GM23248 (cell line): ENCODE measurements at places on chromosomes 6 and 20. TPM values are rescaled to one million over a fixed set of nuclear protein-coding genes. Genes with fewer than 3 reads are reported as not detected.
A peak's percentile ranks its signal among the peaks of the same experiment; 100 is the strongest.

TULP1 gene
- total RNA-seq, result not detected in 2 replicates

SLC32A1 gene
- total RNA-seq, result not detected in 2 replicates

DNA sequence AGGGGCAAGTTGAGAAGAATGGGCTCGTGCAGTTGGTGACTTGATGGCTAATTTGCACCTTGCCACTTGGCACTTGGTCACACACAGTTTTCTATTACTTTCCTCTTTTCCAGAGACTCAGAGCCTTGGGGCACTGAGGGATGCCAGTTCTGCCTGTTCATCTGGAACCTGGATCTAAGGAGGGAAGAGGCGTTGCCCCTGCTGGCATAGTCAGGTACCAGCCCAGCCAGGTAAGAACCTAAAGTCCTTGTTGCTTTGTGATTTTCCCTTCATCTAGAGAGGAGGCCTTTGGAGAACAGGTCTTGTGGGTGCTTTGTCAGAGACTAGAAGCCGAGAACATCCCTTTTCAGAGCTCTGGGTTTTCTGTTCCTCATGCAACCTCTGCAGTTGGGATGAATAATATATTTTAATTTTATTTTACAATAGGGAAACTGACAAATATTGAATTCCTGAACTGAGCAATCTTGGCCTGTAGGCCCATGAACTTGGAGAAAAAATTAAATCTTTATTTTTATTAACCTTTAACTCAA, 11.4 kb downstream of the SYTL3 start:
- no peak for DNase-seq

DZANK1 gene
- total RNA-seq, result 1.2 and 3.4 TPM in 2 replicates

GRCh38 chr20:52800734-52801627, 171.2 kb upstream of the TSHZ2 start:
- DNase-seq, result peak; percentile 13

GRCh38 chr20:31933698-31934097, 18.1 kb downstream of the PDRG1 start:
- no peak for DNase-seq

- DNase-seq, result no peak
Measured at GRCh38 chr6:98136333-98136732, 698.0 kb upstream of the POU3F2 start.

GRCh38 chr20:57790176-57790575, 80.4 kb upstream of the PMEPA1 start:
- DNase-seq, result no peak

DNA sequence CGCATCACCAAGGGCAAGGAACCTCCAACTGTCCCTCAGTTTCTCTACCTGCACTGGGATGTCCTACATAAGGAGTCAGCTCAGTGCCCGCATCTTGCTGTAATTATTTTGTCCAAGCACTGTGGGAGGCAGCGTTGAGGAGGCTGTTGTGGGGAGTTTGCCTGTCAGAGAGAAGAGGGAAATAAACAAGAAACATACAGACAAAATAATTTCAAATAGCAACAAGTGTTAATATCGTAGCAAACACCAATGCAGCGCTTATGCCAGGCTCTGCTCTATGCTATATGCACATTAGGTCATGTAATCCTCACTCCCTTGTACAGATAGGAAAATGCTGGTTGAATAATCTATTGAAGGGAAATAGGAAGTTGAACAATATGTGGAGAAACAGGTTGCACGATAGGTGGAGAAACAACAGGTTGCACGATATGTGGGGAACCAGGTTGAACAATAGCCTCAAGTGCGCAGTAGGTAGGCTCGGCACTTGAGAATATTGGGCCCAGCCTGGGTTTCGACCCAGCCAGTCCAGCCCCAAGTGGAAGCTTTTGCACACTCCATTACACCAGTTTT, 91.2 kb upstream of the SIRPA start:
- no peak for DNase-seq

GRCh38 chr6:3009930-3010329, 10.2 kb downstream of the NQO2 start:
- no peak for DNase-seq

KIF3B gene
- 25.9 and 28.3 TPM in 2 replicates for total RNA-seq

OR2J3 gene
- total RNA-seq, result not detected in 2 replicates

DNA sequence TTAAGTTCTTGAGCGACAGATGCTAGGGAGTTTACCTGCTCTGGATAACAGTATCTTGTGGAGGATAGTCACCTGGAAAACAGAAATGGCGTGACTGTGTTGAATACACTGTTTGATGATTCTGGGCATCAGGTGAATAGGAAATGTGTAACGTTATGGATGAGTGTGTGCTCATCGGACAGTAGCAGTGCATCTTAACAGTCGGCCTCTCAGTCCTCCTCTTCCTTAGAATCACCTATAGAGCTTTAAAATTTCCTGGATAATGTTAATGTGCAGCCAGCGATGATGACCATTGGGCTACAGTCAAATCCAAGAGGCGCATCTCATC, 217.7 kb downstream of the OR2B2 start:
- no peak for DNase-seq

TTK gene
- total RNA-seq, result 12.0 and 16.7 TPM in 2 replicates

GRCh38 chr6:71994705-71995271, 108.4 kb downstream of the RIMS1 start:
- DNase-seq, result no peak

DNA sequence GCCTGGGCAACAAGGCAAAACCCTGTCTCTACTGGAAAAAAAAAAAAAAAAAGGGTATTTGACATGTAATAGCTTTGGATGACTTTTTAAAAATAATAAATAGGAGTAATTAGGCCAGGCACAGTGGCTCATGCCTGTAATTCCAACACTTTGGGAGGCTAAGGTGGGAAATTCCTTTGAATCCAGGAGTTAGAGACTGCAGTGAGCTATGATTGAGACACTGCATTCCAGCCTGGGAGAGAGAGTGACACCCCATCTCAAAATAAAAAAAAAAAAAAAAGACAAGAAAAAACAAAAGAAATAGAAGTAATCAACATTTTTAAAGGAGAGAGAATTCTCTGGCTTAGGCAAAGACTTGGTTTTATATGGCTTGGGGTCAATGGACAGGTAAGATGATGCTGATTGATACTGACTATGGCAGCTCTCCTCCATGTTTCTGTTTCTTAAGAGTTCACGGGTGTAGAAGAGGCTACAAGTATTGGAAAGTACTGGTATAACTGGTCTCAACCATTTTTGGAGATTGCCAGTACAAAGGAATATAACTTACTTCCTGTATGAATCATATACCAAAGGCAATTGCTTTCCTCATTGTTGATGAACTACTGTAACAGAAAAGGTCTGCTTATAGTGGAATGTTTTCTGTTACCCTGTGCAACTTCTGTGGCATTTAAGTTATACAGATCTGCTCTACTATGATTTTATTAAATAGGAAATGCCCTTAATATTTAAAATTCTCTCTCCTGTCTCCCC, 10.1 kb downstream of the MAP3K5 start:
- DNase-seq, result peak; percentile 67

DNA sequence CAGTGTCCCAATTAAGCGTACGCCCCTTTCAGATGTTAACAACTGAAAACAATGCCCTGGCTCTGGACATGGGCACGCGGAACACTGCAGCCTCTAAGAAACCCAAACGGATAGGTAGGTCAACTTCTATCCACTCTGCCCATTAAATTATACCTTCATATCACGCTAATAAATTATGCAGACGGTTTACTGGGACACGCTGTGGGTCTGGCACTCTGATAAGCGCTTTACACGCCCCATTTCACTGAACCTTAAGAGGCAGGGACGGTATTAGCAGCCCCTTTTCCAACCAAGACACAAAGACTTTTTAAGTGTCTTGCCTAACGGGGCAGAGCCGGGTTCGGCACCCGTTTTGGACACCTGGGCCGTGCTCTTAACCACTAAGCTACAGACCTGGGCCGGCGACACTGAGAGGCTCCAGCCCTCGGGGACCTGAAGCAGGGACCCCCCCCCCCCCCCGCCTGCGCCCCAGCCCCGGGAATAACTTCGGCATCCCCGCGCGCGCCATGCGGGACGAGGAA, 744 bp downstream of the STAU1 start:
- no peak for DNase-seq

GRCh38 chr6:14275493-14275851, 157.9 kb downstream of the CD83 start:
- DNase-seq, result peak; percentile 33

TAAR9 gene
- total RNA-seq, result not detected in 2 replicates

DNA sequence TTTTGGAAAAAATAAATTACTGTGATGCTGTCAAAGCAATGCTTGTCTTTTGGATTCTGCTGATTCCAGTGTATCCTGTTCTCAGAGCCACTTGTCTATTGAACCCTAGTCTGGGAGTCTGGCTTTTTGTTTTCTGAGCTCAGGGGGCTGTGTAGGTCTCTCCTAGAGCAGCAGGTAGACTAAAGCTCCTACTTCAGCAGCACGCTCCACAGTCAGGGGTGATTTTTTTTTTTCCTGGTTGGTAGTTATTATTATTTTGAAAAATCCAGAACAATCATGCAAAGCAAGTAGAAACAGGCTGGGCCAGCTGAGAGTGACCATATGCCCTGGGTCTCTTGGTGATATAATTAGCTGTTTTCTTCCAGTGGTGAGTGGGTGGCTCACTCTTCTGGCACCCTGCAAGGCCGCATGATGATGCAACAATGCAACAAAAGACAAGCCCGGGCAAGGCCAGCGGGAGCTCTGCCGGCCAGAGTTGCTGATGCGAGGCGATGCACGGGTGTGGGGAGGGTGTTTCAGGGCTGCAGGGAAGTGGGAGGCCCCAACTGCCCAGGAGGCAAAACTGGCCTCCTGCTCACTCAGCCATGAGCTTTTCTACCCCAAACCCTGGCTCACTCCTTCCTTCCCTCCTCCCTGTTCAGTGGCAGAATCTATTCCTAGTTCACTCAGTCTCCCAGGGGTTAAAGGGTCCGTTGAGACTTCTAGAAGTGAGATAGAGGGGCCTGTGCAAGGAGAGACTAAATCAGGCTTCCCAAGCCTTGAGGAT, 11.5 kb upstream of the CDKN1A start:
- DNase-seq, result peak; percentile 97

ELOVL4 gene
- 7.0 and 8.5 TPM in 2 replicates for total RNA-seq

HCK gene
- not detected in 2 replicates for total RNA-seq

PAX1 gene
- not detected in 2 replicates for total RNA-seq

GRCh38 chr20:52532674-52533073, 341.1 kb upstream of the ZFP64 start:
- no peak for DNase-seq

GRCh38 chr20:54550776-54551396, 75.5 kb downstream of the DOK5 start:
- peak; percentile 33 for DNase-seq

- no peak for DNase-seq
Measured at GRCh38 chr20:6232436-6232835, 109.6 kb upstream of the FERMT1 start.

DNA sequence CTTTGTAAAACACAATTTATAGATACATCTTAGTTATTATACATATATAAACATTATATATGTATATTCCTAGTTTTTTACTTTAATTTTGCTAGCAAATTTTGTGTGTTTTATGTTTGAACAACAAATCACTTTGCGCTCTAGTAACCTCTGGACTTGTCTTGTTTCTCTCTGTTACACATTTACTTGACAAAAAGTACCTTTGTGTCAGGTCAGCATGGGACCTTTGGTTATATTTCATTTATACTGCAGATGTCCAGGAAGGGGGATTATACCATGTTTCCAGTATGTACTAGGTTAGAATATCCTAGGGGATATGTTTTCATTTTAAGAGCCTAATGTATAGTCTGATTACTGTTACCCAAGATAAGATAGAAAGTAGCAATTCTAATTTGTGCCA, 28.5 kb upstream of the ELOVL5 start:
- DNase-seq, result no peak

- no peak for DNase-seq
Measured at GRCh38 chr20:13321416-13321815, 100.3 kb downstream of the ISM1 start.

GRCh38 chr6:107064579-107065065, 36.6 kb downstream of the MTRES1 start:
- DNase-seq, result peak; percentile 49

- DNase-seq, result peak; percentile 98
Measured at GRCh38 chr20:10074513-10074912, 39.7 kb downstream of the ANKEF1 start.

ADISSP gene
- total RNA-seq, result 44.9 and 49.1 TPM in 2 replicates

DNA sequence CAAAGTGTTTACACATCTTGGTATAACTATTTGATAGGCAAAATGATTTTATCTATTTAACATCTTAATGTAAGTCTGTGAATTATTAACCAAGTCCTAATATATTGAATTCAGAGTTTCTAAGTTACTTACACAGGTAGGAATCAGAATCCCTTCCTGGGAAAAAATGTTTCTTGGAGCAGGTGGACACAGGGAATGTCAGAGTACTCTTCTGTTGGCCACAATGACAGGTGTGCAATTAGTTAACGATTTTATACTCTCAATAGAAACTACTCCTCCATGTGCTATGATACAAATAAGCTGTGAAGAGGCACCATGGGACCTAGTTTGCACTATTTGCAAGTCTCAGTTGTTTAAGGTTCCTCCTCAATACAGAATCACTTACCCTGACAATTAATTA, 821 bp upstream of the TAAR5 start:
- DNase-seq, result no peak

GRCh38 chr6:151807513-151808370, at the start of gene ESR1:
ESR1 (plus strand) TSS chr6:151807682; CDS start chr6:151807913, 231 bp downstream.
- DNase-seq, result peak; percentile 49

DNA sequence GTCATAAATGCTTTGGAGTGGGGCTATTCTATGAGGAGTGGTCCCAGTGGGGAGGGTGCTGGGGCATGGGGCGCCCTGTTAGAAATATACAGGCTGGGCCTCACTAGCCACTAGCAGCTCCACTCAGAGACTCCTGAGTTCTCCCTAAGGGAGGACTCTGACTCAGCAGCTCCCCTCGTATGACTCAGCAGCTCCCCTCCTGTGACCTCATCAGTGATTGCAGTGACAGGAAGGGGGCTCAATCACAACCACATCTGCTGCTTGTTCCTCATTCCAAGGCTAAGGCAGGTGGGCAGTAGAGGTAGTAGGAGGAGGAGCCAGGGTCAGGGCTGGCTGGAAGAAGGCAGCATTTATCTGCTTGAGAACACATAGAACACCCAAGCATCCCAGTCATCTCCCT, 73.7 kb downstream of the PRND start:
- peak; percentile 91 for DNase-seq

DNA sequence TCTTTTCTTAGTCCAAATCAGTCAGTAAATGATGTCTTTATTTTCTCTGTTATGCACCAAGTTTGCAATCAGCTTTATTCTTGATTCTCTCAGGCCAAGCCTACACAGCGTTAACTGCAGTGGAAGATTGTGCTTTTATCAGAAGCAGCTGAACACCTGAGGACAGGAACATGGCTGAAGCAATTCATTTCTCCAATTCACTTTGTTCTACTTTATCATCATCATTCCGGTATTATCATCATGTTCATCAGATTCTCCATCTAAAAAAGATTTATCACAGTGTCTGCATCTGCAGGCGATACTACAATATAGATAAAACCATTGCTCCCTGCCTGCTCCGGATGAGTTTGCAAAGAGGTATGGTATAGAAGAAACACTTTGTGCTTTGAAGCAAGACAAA, 68.1 kb upstream of the STMND1 start:
- no peak for DNase-seq

GRCh38 chr6:161396539-161396938, 122.7 kb upstream of the AGPAT4 start:
- DNase-seq, result no peak

DNA sequence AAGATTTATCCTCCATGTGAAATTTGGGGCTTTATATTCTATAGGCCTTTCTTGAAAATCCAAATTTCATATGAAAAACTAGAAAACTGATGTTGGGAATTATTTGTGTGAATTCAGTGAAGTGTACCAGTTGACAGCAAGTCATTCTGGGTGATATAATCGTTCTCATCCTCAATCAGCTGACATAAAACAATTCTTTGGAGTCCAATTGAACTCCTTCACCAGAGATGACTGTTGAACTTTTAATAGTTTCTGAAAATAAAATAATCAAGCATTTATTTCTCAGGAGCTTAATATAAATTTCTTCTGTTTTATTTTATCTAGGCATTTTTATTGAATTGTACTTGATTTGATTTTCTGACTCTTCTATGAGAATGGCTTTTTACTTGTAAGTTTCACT, 92.6 kb downstream of the ADGRB3 start:
- DNase-seq, result no peak
